ENCODE measurements at places on chromosomes 11 and 22.
A peak's percentile ranks its signal among the peaks of the same experiment; 100 is the strongest.

GRCh38 chr11:94728541-94728940, 39.6 kb upstream of the AMOTL1 start:
- no peak for DNase-seq

- no peak for DNase-seq
Observed at GRCh38 chr22:43828998-43829782, 17.1 kb upstream of the EFCAB6 start.

GRCh38 chr11:116162886-116163230, 609.9 kb downstream of the BUD13 start:
- peak; percentile 39 for DNase-seq

DNA sequence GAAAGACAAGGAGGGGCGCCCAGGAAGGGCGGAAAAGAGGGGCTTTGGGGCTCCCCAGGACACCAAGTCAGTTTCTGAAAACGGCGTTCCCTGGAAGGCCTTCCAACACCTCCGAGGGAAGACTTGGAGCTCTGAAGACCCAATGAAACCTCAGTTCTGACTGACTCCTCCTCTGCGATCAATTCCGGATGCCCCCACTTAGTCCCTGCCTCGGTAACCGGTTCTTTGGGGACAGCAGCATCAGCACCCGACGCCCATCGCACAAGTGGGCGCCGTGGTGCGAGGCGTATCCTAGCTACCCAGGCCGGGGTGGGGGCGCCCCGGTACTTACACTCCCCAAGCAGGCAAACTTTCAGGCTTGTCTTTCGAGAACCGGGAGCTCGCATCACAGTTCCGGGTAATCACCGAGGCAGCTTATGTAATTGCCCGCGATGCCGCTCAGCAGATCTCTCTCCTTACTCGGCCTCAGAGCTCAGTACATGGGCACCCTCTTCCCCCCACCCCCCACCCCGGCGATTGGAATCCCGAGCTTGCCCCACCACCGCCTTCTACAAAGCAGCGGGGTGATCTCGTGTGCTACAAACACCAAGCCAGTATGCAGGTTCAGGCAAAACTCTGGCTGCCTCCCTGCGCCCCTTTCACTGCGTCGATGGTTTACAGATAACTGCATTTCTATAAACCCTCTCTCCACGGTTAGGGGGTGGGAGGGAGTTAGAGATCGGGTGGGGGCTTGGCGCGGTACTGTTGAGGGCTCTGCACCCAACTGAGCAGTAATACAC, 2.0 kb downstream of the TENM4 start:
- DNase-seq, result peak; percentile 39

- DNase-seq, result peak; percentile 86
Observed at GRCh38 chr22:36753120-36753802, 22.7 kb downstream of the IFT27 start.

DNA sequence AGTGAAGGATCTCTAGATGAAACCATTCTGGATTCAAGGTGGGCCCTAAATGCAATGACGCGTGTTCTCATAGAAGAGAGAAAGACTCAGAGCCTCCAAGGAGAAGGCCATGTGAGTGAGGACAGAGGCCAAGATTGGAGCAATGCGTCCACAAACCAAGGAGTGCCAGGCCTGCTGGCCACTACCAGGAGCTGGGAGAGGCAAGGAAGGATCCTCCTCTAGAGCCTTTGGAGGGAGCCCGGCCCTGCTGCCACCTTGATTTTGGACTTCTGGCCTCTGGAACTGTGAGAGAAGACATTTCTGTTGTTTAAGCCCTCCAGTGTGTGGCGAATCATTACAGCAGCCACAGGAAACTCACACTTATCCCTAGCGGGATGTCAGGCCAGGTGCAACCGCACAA, 52.7 kb upstream of the SHANK2 start:
- no peak for DNase-seq

GRCh38 chr22:43077121-43077877, 11.9 kb downstream of the TTLL1 start:
- peak; percentile 64 for DNase-seq

- no peak for DNase-seq
Observed at GRCh38 chr11:91997226-91997625, 227.4 kb upstream of the FAT3 start.

GRCh38 chr11:12430954-12431595, 53.7 kb downstream of the PARVA start:
- no peak for DNase-seq

GRCh38 chr11:34335331-34335730, 22.5 kb downstream of the ABTB2 start:
- no peak for DNase-seq

- no peak for DNase-seq
Observed at GRCh38 chr22:23762842-23763578, at the start of gene C22orf15. Gene C22orf15, plus strand, starts transcription at chr22:23762990. Its CDS starts 317 bp downstream, at chr22:23763307.

DNA sequence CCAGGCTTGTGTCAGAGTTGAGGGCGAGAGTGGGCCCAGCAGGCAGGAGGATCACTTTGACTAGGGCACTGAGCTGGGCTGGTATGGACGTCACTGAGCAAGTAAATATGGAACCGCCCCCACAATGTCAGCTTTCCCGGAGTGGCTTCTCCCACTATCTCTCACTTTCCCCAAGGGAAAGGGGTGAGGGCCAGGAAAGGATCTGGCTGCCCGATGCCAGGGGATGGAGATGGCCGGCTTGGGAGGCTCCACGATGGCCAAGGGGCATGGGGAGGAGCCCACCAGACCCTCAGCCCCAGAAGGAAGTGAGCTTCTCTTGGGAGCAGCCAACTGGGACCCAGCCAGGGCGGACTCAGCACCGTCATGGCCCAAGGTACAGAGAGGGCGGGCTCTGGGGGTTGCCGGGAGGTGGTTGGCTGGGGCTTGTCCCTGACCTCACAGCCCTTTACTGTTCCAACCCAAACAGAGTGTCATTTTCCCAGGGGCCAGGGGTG, 8.7 kb downstream of the PRDM11 start:
- peak; percentile 34 for DNase-seq

DNA sequence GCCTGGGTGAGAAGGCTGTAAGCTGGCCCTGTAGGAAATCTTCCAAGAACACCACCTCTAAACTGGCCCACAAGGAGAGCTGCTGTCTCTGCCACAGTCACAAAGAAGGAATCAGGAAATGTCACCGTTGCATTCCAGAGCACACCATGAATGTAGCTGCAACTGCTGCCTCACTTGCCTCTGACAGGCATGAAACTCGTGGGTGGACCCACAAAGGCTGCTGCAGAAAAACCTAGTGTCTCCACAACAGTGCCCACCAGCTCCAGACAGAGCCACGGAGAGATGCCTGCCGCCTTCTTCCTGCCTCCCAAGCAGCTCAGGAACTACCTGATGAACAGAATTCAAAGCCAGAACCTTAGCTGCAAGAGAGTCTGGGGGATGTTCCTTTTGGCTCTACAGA, 10.5 kb downstream of the DNAJB13 start:
- DNase-seq, result no peak

DNA sequence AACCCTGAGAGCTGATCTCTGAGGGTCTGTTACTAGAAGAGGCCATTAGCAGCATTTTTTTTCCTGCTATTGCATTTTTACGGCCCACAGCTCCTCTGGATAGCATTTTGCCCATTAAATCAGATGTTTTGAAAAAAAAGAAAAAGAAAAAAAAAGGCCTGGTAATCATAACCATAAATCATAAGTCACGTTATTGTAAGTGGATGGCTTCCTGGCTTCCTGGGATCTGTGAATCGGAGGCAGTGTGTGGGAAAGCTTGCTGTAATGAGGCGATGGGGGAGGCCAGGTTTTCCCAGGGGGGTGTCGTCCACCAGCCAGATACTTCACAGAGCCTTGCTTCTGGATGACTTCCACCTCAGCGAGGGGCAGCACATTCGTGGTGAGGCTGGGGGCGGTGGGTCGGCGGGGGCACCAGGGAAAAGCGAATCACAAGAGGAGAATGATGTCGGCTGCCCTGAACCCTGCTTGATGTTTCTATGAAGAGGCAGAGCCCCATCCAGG, 106.5 kb upstream of the SYT13 start:
- no peak for DNase-seq

DNA sequence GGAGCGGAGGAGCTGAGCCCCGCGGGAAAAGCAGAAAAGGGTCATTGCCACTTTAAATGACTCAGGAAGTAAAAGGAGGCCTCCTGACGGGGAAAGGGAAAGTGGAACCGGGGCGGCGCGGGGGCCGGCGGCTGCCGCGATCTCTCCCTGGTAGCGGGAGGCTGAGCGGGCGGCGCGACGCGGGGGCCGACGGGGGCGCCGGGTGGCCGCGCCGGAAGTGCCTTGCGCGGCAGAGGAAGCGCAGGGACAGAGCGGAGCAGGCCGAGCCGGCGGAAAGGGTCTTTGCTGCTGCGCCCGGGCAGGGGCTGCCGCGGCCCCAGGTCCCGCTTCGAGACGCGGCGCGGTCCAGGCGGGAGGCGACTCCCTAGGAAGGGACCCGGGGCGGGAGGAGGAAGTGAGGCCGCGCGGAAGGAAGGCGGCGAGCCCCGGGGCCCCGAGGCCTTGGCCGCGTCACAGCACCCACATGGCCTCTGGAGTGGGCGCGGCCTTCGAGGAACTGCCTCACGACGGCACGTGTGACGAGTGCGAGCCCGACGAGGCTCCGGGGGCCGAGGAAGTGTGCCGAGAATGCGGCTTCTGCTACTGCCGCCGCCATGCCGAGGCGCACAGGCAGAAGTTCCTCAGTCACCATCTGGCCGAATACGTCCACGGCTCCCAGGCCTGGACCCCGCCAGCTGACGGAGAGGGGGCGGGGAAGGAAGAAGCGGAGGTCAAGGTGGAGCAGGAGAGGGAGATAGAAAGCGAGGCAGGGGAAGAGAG, at the start of gene TRIM44:
Gene TRIM44 (plus strand): TSS at position 127 of the 759 bp plus-strand sequence. CDS start 337 bp downstream, at position 464.
- DNase-seq, result peak; percentile 95

DNA sequence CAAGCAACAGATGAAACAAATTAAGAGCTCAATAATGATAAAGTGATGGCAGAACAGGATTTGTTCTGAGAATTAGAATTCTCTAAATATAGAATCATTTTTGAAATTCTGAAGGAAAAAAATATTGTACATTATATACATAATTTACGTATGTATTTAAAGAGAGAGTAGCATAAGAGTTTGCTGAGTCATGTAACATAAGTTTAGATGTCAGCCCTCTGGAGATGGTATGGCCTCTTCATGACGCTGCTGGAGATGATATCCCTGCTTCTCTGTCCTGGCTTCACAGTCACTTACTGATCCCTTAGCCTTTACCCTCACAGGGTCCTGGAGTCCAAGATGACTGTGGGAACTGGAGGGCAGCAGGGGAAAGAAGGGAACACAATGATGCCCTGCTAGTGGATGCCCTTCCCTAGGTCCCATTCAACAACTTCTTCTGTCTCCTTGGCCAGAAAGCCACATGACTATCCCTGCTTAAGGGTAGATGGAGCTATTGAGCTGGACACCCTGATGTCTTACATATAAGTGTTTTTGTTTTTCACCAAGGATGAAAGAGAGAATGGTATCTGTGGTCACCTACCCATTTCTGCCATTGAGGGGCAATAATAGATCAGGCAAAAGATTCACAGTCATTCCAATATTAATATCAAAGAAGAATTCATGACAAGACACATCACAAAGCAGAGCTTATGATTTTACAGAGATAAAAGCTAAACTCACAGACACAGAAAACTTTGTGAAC, 753.1 kb downstream of the TBC1D22A start:
- DNase-seq, result no peak

GRCh38 chr11:86488553-86488952, 113.9 kb downstream of the CCDC81 start:
- no peak for DNase-seq

- no peak for DNase-seq
Observed at GRCh38 chr11:1060410-1060809, 14.3 kb upstream of the MUC2 start.

- DNase-seq, result no peak
Observed at GRCh38 chr11:100978442-100978841, 151.2 kb downstream of the PGR start.
